ENCODE measurements at places on chromosomes 5 and 9.

- no peak for DNase-seq
Observed at GRCh38 chr5:154329062-154329461, 116.7 kb upstream of the SAP30L start.

DNA sequence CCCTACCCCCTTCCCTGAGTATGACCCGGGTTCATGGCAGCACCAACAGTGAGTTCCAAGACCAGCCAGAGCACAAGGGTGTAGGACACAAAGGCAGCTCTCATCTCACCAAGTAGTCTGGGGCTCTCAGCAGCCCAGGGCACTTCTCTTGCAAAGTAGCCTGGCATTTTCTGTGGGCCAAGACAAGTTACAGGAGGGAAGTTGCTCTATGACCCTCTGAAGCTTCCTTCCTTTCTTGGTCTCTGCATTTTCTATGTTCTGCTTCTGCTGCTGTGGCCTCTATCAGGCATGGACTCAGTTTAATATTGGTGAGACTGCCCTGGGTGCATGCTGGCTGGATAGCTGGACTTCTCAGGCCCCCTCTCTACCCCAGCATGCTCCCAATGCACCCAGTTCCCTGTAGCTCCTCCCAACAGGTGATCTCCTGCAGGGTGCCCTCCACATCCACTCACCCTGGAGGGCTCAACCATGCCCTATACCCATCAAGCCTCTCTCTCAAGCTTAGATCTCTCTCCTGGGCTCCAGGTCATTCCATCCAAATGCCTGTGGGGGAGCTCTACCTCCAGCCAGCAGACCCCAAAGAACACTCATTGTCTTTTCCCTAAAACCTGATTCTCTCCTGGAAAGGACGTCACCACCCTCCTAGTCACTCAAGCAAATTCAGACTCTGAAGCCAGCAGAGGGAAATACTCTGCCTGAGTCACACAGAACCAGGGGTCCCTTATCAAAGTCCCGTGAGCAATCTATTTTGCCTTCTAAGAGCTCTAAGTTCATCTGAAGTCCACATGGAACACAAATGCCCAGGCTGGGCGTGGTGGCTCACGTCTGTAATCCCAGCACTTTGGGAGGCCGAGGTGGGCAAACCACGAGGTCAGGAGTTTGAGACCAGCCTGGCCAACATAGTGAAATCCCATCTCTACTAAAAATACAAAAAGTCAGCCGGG lies 13.8 kb downstream of the TBC1D2 start:
- DNase-seq: no peak

DNA sequence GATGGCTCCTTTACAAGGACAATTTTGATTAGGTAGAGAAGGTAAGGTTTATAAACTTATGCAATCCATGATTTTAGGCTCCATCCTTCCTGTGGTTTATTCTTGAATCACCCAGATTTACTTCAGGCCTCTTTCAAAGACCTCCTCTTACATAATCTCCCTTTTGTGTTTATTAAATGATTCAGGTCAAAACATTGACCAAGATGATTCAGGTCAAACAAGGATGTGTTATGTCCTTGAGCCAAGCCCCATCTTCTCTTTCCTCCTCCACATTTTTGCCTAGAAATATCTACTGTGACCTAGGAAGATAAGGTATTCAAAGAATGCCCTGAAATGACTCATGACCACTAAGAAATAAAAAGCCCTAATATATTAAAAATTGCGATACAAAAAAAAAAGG lies 31.8 kb upstream of the TLR4 start:
- DNase-seq: peak; percentile 11

DNA sequence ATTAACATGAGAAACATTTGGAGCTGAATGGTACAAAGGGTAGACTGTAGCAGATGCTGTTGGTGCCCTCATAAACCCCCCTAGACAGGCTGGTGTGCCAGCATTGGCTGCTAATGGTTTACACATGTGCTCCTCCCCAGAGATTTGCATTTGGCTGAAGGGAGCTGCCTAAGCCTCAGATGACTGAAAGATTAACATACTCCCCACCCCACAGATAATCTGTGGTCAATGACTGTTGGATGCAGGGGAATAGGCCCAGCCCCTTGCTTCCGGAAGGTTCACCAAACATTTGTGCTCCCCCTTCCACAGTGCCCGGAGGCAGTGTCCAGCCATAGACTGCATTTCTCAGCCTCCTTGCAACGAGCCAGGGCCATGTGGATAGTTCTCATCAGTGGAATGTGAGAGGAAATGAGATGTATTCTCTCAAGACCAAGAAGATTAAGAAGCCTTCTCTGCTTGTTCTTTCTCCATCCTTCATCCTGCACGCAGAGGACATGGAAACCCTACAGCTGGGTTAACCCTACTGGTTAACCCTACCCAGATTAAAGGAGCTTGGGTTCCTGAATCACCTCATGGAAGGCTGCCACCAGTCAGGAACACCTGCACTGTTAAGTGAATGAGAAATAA lies 79.6 kb downstream of the PHAX start:
- DNase-seq: no peak

DNA sequence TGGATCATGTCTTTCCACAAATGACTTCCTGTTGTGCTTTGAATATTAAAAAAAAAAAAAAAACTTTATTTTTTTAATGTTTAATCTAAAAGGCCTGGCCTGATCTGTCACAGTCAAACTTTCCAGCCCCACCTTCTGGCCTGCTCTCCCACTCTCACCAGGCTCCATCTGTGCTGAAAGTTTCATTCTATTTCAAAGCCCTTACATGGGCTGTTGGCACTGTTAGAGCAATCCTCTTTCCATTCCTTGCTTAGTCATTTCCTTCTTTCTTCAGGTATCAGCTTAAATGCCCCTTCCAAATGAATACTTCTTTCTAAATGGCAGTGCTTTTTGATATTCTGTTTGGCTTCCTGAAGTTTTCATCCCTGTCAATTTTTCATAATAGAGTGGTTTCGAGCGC lies 1104.8 kb upstream of the C9orf72 start:
- DNase-seq: peak; percentile 13

DNA sequence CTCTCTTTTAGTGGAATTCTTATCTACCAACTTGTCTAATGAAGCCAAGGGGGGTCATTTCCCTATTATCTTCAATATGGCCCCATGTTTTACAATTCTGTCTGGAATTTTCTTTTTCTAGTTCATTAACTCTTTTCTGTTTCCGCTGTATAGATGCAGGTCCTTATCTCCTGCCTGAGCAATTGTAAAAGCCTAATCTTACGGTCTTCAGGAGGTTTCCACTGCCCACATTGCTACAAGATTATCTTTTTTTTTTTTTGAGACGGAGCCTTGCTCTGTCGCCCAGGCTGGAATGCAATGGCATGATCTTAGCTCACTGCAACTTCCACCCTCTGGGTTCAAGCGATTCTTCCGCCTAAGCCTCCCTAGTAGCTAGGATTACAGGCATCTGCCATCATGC lies 132.3 kb downstream of the UNC13B start:
- DNase-seq: no peak

- DNase-seq: no peak
Observed at GRCh38 chr9:9387511-9388115, 1225.2 kb downstream of the PTPRD start.
